ENCODE measurements at places on chromosomes 12 and 14.

- no peak for DNase-seq
Measured at GRCh38 chr14:95300697-95301526, 18.8 kb downstream of the CLMN start.

- no peak for DNase-seq
Measured at GRCh38 chr14:69711477-69711876, 55.5 kb upstream of the SRSF5 start.

DNA sequence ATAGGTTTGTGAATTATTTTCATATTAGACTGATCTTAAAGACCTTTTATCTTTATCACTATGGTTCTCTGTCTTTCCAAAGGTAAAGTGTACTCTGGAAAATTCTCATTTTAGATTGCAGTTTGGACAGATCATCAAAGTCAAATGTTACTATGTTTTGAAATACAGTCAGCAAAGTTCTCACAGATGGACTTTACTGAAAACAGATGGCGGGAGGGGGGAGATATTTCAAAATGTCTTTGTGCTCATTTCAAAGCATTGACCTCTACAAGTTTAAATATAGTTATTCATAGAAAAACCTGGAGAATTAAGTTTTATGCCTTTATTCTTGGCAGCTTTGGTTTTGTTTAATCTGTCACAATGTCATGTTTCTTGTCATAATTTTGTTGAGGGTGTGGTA lies 51.8 kb upstream of the LRTM2 start:
- DNase-seq, result peak; percentile 63

- no peak for DNase-seq
Measured at GRCh38 chr14:101884934-101885576, 79.3 kb upstream of the DYNC1H1 start.

GRCh38 chr14:20658246-20658645 lies 16.8 kb upstream of the OR6S1 start:
- DNase-seq, result no peak

GRCh38 chr14:89164168-89165073 lies 252.6 kb downstream of the FOXN3 start:
- DNase-seq, result no peak

- peak; percentile 13 for DNase-seq
Measured at GRCh38 chr12:71870416-71870815, 30.9 kb downstream of the TBC1D15 start.

DNA sequence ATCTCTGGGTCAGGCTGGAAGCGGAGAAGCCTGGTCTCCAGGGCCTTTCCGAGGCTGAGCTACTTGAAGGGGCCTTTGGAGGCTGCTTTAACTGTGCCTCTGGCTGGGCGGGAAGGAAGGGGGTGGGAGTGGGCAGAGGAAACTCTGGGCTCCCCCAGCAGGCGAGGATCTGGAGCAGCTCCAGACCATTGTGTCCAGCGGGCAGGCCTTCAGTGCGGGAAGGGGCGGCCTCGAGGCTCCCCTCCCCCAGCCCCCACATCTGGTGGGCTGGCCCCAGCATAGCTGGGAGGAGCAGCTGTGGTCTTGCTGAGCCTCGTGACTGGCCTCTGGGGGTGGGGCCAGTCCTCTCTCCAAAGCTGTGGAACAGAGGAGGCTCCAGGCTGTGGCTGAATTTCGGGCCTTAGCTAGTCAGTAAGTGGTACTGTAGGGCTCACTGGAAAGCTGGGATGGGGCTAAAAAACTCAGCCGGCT lies 3.4 kb downstream of the TAMALIN start:
- DNase-seq, result peak; percentile 72

DNA sequence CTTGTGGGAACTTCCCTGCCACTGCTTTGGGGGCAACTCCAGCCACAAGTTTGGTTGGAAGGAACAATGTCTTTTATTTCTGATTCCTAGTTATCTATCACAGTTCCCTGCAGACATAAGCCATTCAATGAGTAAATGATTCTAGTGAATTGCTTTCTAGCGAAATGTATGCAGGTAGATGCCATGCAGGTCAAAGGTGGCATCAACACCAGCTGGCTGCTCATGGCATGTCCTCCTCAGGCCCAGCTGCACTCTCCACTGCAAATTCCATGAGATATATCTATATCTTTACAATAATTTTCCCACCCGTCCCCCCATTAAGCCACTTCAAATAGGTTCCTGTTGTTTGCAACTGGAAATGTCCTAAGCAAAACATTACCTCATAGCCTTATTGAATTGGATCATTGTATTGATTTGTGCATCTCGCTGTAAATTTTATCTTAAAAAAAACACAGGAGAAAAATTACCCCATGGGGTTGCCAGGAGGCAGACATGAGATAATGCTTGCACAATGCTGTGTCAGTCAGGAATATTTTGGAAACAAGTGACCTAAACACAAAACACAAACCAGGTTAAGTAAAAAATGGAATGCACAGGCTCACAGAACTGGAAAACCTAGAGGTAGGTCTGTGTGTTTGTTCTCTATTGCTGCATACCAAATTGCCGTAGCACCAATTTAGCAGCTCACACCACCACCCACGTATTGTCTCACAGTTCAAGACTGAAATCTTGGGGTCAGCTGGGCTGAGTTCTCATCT lies 32.8 kb upstream of the TXNRD1 start:
- DNase-seq, result peak; percentile 40

GRCh38 chr12:78949532-78949931 lies 85.0 kb downstream of the SYT1 start:
- no peak for DNase-seq

DNA sequence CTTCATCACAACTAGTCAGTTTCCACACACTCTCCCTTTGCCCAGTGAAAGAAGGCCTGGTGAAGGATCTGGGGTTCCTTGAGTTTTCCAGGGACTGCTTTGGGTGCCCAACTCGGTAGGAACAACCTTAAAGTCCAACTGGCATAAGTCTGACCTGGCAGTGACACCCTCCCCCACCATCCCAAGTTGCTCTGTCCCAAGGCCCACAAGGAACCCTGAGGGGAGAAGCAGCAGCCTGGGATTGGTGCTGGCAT lies 1.6 kb downstream of the KMT2D start:
- no peak for DNase-seq

DNA sequence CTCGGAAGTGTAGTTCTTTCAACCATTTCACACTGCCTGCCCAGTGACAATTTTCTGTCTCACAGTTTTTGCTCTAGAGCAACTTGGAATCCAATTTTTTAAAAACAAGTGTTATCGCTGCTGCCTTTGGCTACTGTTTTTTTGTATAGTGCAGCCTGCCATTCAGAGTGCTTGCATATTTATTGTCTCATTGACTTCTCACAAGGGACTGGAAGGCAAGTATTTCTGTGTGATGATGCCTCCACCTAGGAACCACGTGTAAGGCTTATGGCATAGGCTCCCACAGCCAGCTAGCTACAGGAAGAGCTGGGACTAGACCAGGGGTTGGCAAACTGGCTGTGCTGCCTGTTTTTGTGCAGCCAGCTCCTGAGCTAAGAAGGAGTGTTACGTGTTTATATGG lies 903 bp downstream of the PARPBP start:
- peak; percentile 51 for DNase-seq

GRCh38 chr12:115002434-115002833 lies 318.5 kb upstream of the TBX3 start:
- no peak for DNase-seq

GRCh38 chr12:126772171-126772864 lies 1494.7 kb upstream of the TMEM132C start:
- DNase-seq, result peak; percentile 82

DNA sequence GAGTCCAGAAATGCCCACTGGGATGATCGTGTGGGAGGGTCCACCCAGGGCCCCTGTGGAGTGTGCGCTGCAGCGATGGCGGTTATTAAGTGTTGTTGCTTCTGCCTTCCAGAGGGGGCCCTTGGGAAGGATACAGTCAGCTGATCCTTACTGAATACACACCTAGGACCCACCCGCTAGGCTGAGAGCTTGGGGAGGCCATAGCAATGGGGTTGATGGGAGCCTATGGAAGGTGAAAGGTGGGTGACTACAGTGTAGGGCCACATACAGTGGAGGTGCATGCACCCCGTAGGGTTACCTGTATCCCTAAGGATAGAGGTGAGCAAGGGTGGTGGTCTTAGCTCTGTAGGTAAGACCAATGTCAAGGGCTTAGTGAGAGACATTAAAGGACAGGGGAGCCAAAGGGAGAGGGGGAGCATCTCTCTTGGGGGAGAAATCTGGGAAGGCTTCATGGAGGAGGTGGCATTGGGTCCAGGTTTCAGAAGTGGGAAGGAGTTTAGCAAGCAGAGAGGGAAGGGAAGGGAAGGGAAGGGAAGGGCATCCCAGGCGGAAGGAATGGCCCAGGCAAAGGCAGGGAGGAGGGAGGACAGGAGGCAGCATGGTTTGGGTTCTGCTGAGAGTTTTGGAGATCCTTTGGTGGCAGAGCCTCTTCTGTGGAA lies 73.1 kb upstream of the RIN3 start:
- no peak for DNase-seq

- DNase-seq, result no peak
Measured at GRCh38 chr12:3333583-3333982, 157.4 kb upstream of the PRMT8 start.

- peak; percentile 29 for DNase-seq
Measured at GRCh38 chr14:54002653-54003052, 46.0 kb upstream of the BMP4 start.

DNA sequence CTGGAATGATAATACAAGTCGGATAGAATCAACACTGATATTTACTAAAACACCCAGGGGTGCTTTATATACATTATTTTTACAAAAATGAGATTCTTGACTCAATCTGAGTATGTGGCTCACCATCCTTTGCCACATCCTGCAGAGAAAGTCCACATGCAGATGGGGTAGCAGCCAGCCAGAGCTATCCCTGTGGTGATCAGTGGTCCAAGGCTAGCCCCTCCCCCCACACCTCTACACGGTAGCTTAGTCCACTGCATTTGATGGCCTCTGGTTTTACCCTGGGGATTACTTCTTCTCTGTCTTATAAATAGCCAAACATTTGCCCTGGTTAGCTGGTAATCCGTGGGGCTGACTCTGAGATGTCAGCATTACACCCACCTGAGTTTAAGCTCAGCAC lies 28.1 kb upstream of the TTC7B start:
- no peak for DNase-seq

DNA sequence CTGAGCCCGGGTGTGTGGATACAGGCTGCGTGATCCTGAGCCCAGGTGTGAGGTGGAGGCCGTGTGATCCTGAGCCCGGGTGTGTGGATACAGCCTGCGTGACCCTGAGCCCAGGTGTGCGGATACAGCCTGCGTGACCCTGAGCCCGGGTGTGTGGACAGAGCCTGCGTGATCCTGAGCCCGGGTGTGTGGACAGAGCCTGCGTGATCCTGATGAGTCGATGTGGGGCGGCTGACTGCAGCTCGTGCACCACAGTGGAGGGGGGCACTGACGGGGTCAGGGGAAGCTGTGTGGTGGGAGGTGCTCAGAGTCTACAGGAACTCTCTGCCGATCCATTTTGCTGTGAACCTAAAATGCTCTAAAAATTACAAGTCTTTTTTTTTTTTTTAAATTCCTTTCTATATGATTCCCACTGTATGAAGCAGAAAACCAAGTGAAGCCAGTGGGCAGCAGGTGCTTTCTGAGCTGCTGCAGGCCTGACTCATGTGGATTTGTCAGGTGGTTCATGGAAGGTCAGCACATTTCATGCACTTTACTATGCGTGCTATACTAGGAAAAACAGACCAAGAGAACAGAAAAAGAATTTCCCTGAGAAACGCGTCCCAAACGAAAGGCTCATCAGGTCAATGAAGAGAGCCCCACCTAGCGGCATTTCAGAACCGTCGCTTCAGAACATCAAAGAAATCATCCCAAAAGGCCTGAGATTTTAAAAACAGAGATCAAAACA lies 19.3 kb downstream of the BRF1 start:
- peak; percentile 77 for DNase-seq

- DNase-seq, result no peak
Measured at GRCh38 chr12:110536834-110537604, 34.9 kb downstream of the RAD9B start.

- DNase-seq, result no peak
Measured at GRCh38 chr14:102203382-102203781, 63.7 kb downstream of the WDR20 start.

- DNase-seq, result no peak
Measured at GRCh38 chr12:28693565-28694219, 455.4 kb upstream of the FAR2 start.

GRCh38 chr12:14403711-14404196 lies 38.3 kb downstream of the ATF7IP start:
- DNase-seq, result peak; percentile 69

DNA sequence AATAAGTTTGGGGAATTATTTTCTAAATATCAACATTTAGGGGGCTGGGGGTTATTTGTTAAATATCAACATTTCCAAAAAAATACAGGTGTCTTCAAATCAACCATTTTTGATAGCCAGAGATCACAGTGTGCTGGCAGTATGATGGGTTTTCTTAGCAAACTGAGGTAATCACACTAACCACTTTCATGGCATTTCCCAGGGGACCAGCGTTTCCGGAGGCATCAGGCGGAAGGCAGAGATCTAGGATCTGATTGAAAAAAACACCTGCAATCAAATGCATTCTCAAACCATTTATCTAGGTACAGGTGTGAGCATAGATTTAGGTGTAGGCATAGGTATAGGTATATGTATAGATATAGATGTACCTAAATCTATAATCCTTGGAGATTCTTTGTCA lies 34.6 kb downstream of the GLRX5 start:
- no peak for DNase-seq

DNA sequence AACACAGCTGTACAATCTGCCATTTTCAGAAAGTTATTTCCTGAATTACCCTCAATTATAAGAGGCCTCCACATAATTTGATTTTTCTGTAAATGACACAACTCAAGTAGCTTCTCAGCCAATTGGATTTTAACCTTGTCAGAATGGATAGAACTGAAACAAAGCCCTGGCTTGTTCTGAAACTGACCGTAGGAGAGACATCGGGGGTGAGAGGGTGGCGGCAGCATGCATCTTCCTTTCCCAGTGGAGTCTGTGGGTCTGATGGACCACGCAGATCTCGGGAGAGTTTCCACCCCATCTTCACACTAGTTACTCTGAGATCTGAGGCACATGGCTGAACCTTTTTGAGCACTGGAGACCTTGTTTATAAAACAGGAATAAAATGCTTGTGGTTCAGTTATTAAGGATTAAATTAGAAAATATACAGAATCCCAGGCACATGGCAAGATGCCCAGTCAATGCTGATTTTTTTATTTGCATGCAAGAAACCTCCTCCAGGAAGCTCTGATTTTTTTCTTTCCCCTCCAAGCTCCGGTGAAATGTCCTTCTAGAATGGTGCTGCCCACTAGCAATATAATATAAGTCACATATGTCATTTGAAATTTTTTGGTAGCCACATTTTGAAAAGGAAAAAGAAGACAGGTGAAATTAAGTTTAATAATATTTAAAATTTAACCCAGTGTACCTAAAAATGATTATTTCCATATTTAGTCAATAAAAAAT lies 153.9 kb downstream of the CHST11 start:
- DNase-seq, result no peak

GRCh38 chr14:100256339-100256895 lies 17.5 kb downstream of the YY1 start:
- no peak for DNase-seq

- DNase-seq, result no peak
Measured at GRCh38 chr14:74194506-74195274, 44.6 kb upstream of the VSX2 start.

- no peak for DNase-seq
Measured at GRCh38 chr14:67559639-67560038, 26.5 kb downstream of the PLEKHH1 start.

Measured in fibroblast of mammary gland (primary cell).